Activated CD4-positive, alpha-beta T cell treated with anti-CD3 and anti-CD28 coated beads, Interleukin-2, amount 10 ng/mL, durations not matched to agents 24 days and 14 days (primary cell): ENCODE measurements at places on chromosomes 7 and 10.

DNA sequence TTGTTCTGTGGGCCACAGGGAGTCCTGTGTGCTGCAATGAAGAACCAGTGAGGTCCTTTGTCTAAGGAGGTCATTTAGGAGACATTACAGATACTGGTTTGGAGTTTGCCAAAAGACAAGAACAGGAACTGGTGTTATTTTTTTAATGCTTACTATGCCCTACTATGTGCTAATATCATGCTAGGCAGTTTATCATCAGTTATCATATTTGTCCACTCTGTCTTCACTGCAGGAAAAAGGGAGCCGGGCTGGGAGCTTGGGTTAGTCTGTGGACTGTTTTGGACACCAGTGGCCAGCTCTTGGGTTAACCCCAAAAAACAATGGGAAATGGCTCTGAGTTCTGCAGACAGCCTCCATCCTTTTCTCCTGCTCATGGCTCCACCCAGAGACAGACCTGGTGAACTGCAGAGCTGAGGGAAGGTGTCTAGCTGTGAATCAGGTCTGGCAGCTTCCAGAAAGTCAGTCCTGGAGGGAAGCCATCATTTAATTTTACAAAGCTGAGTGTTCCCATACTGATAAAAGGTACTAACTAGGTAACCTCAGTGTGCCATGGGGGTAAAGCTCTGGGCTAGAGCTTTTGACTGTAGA is 101.2 kb upstream of the ZNF746 start:
- DNase-seq, result peak; percentile 80

GRCh38 chr10:87619705-87620104 is 40.0 kb upstream of the PAPSS2 start:
- no peak for DNase-seq

DNA sequence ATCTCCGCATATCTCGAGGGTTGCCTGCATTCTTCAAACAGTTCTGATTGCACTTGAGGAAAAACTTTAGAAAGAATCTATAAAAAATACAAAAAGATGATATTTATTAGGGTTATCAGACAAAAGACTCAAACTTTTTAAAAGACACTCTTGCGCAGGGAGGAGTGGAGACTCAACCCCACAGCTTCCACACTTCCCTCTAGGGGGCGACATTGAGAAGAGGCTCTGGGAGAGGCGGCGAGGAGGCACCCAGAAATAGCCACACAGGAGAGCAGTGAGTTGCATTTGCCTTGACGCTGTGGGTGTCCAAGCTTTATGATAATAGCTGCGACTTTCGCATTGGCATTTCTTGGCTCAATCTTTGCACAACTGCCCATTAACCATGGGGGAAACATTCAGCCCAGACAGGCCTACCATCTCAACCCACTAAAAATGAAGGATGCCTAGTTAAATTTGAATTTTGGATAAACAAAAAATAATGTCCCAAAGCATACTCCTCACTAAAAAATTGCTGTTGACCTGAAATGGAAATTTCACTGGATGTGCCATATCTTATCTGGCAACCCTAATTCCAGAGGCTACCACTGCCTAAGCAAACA is 86.2 kb downstream of the EBF3 start:
- DNase-seq, result peak; percentile 83

DNA sequence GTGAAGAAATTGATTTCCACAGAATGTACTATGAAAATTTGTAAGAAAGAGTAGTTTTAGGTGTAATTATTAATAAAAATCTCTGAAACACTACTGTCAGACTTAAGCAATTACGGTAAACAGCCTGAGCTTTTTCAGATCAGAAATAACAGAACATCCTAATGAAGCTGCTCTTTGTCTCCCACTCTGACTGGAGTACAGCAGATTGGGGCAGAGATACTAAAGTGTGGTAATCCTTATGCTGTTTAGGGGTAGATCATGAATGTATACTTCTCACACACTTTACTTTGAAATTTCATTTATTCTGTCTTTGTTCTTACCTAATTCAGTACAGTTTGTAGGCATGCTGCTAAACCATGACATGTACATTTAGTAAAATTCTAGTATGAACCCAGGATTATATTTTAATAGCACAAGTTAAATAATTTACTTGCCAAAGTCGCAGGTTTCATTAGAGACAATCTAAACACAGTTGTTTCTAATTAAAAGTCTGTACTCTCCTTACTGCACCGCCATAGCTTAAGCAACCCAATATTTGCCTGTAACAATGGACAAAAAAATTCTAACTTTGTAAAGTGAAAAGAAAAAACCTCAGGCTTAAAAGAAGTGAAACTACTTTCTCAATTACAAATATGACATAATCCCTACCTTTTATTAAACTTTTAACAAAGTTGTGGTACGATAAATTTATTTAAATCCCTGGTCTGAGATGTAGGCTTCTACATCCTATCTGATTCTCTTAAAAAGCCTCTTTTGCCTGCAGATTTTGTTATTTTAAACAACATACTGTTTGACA is 88.8 kb downstream of the KMT2E start:
- no peak for DNase-seq

GRCh38 chr10:23918090-23918723 is 290.7 kb upstream of the KIAA1217 start:
- DNase-seq, result no peak

- DNase-seq, result no peak
These were observed 78.3 kb downstream of the SH3PXD2A start for GRCh38 chr10:103776878-103777591.

DNA sequence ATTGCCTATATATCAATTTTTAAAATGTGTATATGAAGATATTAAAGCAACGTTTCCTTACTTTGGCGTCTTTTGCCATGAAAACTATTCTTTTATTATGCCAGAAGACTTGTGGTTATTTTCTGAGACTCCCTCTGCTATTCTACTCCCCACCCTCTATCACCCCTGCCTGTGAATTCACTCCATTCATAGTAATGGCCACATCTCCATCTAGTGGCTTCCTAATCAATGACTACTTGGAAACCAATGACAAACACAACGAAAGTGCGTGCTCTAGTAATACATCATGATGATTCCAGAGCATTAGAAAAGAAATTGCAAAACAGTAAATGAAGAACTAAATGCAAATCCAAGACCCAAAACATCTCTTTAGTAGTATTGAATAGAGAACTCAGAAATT is 186.7 kb upstream of the HGF start:
- no peak for DNase-seq

GRCh38 chr7:36939816-36940215 is 215.5 kb upstream of the AOAH start:
- no peak for DNase-seq

- DNase-seq, result no peak
These were observed 77.1 kb downstream of the INPP5A start for GRCh38 chr10:132614431-132615340.

DNA sequence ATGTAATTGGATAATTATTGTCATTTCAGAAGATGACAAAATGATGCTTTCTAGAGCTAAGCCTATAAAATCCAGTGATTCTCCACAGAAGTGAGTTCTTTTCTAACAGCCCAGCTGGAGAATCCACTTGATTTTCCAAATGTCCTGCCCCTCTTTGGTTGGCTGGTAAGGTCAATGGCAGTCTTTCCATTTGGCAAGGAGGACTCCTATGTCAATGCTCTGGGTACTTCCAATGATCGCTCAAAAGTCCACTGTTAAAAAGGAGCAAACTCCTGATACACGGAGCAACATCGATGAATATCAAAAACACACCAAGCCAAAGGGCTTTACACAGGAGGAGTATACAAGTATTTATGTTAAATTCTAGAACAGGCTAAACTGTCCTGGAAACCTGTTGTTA is 57.8 kb downstream of the STK17A start:
- no peak for DNase-seq

- DNase-seq, result no peak
These were observed 95.5 kb downstream of the EBF3 start for GRCh38 chr10:129868449-129869035.

GRCh38 chr7:30824821-30825720 is 53.9 kb downstream of the MINDY4 start:
- no peak for DNase-seq

GRCh38 chr7:32587411-32587948 is 92.2 kb downstream of the AVL9 start:
- no peak for DNase-seq

- DNase-seq, result no peak
These were observed 263.5 kb downstream of the ZEB1 start for GRCh38 chr10:31582365-31583052.

DNA sequence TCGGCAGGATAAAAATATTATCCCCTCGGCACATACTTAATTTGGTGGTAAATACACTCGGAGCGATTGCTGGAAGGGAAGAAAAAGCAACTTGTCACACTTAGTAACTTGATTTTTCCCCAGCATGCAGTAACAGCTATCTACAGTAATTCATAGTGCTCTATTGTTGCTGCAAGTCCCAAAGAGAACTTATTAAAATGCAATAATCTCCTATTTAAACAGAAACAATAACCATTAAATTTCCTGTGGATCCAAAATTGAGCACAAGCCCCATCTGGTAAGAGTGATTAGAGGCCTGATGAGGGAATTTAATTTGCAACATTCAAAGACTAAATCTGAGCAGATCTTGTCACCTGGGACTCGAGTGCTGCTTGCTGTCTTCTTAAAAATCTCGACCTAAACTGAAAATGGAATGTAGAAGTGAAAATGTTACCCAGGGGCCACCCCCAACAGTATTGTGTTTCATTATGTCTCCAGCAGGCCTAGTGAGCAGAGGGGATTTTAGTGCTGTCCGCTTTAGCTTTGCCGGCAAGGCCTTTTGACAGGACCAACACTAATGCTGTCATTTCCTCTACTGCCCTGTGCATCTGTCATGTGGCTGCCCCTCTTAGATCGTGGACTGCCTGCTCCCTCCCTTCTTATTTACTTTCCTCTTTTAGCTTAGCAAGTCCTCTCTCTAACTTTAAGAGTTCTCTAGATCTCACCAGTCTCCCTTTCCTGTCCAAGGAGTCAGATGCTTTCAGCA is 639.7 kb downstream of the AUTS2 start:
- no peak for DNase-seq

DNA sequence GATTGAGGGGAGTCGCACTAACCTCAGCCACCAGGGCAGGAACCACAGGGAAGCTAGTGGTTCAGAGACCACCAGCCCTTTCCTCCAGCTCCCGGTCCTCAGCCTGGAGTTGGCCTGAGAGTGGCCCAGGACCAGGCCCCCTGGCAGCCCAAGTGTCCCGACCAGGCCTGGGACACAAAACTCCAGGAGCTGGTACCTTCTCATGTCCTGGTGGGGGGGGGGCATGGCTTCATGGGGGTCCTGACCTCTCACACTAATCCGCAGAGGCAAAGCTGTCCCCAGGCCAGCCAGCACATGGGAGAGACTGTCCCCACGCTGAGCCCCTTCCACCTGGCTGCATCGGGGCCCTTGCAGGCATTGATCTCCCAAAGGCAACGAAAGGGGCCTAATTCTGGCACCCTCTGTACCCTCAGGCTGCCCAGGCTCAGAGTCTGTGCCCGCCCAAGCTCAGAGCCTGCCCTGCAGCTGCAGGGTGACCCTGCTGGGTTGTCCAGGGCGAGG is 28.2 kb downstream of the GPRIN2 start:
- no peak for DNase-seq

DNA sequence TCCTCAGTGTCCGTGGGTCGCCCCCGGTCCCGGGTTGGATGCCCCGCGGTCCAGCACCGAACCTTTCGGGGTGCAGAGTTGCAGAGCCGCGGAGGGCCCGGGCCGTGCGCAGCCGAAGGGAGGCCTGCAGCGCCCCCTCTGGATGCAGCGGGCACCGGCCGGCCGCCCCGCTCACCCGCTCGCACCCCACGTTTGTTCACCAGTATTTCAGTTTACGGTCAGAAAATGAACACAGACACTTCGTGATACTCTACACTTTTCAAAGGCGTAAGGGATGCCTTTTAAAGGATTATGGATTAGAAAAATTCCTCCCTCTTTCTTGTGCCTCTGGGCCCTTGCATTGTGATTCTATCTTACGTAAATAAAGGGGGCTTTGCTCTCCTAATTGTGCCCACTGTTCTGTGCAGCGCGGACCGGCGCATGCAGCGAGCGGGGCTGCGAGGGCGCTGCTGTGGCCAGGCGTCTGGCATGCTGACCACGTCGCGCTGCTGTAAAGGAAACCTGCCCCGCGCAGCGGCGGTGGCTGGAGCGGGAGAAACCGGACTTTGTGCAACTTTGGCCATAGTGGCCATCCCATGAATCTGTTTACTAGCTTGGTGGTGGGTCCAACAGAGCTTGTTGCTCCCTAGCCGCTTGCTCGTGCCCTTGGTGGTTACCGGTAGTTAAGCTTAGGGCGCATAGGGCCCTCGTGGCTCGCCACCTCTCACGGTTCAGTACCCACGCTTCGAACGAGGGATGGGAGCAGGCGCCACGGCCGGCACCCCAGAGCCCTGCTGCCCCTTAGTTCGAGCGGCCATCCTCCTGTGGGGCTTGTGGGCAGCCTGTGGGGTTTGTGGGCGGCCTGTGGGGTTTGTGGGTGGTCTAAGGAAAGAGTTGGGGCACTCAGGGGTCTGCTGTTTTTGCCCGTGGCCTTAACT is 739 bp upstream of the MEST start:
- DNase-seq, result peak; percentile 76
